ENCODE measurements at places on chromosomes 7 and 10. TPM values are rescaled to one million over a fixed set of nuclear protein-coding genes. Genes with fewer than 3 reads are reported as not detected.

DNA sequence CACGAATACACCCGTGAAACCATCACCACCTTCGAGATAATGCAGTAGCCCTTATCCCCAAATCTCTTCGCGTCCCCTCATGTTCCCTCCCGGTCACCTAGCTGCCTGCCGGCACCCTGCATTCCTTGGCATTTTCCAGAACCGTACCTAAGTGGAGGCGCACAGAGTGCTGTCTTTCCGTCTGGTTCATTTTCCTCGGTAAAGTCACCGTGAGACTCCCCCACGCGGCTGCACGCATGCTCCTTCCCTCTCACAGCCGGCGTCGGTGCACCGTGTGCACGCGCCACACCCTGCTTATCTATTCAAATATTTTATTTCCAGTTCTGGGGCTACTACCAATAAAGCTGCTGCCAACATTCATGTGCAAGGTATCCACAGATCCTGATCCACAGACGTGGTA, 65.5 kb upstream of the NKX6-2 start:
- DNase-seq: peak; percentile 7

GRCh38 chr7:150973571-150974451, 4.3 kb downstream of the KCNH2 start:
- no peak for DNase-seq

- no peak for DNase-seq
Measured at GRCh38 chr10:124267231-124267885, 151.4 kb downstream of the OAT start.

DNA sequence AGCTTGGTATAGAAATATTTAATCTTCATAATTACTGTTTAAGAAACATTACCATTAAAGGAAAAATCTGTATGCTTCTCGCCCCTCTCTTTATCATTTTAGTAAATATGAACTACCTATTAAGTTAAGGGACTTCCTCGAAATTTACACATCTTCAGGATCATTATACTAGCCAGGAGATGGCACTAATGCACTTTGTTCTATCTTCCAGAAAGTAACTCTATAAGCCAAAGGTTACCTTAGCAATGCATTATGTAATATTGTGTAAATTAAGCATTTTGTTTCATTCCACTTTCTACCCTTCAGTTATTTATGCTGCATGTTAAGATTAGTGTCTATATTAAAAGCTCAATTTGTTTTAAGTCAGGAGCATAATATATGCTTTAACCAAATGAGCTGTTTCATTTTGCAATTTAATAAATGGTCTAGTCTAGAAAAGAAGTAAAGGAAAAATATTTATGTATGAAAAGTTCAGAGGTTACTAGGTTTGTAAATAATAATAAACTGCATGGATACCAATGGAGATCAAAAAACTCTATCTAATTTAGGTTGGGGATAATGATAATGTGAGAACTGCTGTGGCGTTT, 128.5 kb downstream of the ANKRD7 start:
- no peak for DNase-seq

DNA sequence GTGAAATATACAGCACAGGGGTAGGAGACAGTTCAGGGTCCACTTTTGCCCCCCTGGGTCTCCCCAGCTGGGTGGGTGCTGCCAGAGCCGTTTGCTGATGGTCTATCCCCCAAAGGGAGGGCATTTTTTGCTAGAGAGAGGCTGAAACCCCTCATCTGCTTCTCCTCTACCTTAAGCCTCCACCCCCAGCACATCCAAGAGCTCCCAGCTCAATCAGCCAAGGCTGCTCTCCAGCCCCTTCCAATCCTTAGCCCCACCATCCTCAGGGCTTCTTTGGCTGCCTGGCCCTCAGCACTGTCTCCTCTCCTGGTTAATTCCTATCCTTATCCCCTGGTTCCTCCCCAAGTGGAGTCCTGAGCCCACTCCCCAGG, 153.1 kb downstream of the AOAH start:
- DNase-seq: no peak

Gene SPDYE6
- not detected for total RNA-seq

DNA sequence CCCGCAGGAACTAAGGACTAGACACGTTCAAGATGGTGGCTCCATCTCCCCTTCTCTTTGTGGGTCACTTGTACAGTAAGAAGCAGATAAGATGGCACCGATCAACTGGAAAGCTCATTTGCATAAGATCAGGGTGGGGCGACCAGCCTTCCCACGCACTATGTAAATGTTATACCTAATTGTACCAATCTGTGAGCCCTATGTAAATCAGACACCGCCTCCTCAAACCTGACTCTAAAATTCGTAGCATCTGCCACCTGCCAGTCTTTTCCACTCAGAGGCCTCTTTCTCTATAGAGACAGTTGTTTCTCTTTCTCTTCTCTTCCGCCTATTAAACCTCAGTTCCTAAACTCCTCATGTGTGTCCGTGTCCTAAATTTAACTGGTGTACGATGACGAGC, 324.5 kb downstream of the PHF14 start:
- DNase-seq: no peak

- no peak for DNase-seq
Measured at GRCh38 chr10:121459622-121460453, 138.4 kb downstream of the FGFR2 start.

DNA sequence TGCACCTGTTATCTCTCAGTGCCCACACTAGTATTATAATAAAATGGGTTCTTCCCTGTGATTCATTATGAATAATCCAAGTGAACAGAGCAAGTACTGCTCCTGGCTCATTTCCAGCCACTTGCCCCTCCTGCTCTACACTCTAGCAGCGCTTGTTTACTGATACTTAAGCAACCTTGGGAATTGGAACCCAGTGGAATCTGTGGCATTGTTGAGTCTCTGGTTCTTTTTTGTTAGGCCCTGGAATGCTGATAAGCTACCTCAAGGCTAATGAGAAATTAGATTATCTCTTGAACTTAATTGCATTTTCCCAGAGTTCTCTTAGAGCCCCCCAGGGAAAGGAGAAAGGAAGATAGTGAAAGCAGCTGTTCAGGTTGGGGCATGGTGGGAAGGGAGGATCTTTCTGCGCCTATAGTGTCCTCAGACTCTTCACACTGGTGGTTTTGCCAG, 34.0 kb downstream of the PRKAR2B start:
- DNase-seq: no peak

Gene CFAP46
- 1.1 TPM for total RNA-seq

Gene AKR1C3
- total RNA-seq: 48.1 TPM

Measured in sciatic nerve (tissue), 2 donors.